ENCODE measurements at places on chromosomes 7 and 10.

DNA sequence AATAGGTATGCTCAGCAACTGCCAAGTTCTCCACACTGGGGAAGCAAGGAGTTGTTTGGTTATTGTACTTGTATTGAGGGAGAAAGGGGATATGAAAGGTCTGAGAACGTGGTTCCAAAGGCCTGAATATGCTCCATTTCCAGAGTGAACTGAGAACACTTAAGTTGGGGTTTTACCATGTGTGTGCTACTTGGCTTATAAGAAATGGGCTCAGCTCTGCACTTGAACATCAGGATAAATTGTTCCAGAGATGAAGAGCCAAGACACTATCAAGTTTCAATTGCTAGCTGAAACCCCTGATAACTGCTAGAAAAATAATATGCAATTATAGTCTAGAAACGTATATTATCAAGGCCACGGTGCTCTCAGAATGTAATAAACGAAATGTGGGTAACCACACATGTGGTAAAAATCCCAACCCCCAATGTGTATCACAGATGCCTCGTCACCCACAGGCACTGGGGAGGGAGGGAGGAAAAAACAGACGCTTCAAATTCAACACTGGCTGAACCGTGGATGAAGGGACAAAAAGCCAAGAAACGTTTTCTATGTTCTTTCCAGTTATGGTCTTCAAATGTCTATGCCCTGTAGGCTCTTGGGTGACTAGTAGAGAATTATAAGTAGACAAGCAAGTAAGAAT lies 16.3 kb downstream of the ELMO1 start:
- no peak for DNase-seq

DNA sequence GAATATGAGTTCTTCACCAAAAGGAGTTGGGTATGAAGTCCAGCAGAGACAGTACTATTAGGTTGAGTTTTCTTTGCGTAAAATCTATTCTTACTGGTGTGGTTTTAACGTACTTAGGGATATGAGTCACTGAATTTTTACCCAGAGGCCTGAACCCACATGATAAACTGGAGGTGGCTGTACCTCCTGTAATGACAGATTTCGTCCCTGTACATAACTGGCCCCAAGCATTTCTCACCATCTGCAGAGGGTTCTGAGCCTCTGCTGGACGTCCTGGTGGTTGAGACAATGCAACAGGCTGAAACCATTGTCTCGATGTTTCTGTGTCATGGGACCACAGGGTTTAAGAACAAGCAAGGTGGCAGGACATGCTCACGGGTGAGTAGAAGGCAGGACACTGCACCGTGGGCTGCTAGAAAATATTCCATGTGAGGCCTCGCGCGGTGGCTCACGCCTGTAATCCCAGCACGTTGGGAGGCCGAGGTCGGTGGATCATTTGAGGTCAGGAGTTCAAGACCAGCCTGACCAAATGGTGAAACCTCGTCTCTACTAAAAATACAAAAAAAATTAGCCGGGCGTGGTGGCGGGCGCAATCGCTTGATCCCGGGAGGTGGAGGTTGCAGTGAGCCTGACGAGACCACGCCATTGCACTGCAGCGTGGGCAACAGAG lies 233.9 kb downstream of the DNAJB6 start:
- peak; percentile 33 for DNase-seq

GRCh38 chr7:4748231-4748681 lies 27.2 kb upstream of the AP5Z1 start:
- no peak for DNase-seq

GRCh38 chr7:133602291-133602690 lies 349.4 kb downstream of the EXOC4 start:
- no peak for DNase-seq

DNA sequence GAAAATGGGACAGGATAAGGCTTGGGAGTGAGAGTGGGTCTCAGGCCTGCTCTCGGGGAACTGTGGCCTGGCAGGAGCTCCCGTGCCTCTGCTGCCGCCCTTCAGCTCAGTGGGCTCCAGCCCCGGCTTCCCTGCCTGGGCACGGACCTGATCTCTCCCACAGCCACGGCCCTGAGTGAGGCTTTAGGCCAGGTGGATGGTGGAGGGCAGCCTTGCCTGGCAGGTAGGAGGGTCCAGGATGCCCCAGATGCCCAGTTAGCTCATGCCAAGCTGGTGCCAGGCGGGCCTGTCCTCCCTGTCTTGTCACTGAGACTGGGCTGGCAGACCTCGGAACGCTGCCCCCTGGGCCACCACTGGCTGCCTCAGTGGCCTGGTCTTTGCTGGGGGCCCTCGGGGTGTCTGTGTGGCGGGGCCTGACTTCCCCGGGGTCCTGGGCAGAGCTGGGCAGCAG lies 116.6 kb downstream of the INPP5A start:
- DNase-seq = no peak

GRCh38 chr10:115141254-115141653 lies 48.1 kb downstream of the ATRNL1 start:
- no peak for DNase-seq

DNA sequence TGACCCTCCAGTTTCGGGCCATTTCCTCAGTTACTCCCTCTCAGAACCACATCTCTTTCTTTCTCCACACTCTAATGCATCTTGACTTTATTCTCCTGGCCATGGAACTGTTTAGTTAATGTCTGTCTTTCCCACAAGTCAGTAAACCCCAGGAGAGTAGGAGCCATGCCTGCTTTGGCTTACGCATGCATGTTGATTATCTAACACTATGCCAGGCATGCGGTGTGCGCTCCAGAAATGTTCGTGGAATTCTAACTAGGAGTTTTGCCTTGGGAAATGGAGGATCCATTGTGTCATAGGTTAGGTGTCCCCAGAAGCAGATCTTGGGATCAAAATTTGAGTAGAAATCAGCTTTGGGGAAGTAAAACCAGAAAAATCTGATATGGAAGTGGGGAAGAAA lies 308.9 kb downstream of the GRID1 start:
- no peak for DNase-seq

DNA sequence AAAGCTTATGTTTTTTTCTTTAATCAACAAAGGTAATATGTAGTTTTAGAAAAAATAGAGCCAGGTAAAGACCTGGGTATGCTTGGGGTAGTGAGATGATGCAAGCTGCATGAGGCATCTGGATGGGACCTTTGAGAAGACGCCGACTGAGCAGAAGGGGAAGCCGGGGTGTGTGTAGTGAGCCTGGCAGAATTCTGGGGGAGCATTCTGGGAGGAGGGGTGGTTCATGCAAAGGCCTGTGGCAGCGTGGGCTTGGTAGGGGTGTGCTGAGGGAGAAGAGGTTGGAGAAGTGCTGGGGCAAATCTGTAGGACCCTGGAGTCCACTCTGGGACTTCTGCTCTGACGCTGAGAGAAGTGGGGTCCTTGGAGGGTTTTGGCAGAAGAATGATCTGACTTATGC lies 33.9 kb upstream of the SHH start:
- peak; percentile 34 for DNase-seq

DNA sequence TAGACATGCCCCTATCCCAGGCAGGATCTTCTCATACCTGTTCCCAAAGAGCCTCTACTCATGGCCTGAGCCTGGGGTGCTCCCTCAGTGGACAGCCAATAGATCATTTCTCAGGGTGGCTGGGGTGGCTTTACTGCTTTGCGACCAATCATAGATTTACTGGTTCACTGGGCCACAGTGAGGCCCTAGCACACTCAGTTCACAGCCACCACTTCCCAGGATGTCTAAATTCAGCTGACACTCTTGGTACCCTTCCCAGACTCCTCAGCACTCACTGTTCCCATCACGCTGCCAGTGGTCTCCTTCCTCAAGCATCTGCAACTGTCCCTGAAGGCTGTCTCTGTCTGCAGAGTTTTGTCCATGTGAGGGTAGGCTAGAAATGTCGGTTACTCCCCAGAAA lies 50.6 kb downstream of the ARHGAP22 start:
- DNase-seq = no peak

DNA sequence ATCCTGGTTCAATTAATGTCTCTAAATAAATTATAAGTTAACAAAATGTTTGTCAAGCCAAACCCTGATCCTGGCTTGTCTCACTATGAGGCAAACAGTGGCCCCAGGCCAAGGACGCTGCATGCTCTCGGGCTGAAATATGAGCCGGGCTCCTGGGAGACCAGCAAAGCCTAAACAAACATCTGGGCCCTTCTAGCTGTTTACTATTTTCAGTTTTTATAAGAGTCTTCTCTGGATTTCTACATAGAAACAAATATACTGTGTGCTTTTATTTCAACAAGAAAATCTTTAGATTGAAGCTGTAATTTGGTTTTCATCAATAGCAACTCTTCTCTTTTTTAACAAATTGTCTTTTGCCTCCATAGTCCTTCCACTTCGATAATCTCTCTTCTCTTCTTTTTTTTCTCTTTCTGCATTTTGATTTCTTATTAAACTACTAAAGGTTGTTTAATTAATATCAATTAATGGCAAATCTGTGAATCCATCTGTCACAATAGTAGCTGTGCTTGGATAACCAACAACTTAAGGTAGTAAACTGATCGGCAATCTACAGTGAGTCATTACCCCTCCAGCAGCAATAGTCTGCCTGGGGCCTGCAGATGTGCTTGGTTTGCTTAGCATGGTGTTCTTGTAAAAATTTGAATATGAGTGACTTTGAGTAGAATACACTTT lies 83.3 kb upstream of the DNAJC1 start:
- peak; percentile 90 for DNase-seq

- no peak for DNase-seq
These were observed 320.4 kb downstream of the KCNMA1 start for GRCh38 chr10:77317221-77317620.

- DNase-seq = no peak
These were observed 60.7 kb downstream of the R3HCC1L start for GRCh38 chr10:98195120-98195519.

DNA sequence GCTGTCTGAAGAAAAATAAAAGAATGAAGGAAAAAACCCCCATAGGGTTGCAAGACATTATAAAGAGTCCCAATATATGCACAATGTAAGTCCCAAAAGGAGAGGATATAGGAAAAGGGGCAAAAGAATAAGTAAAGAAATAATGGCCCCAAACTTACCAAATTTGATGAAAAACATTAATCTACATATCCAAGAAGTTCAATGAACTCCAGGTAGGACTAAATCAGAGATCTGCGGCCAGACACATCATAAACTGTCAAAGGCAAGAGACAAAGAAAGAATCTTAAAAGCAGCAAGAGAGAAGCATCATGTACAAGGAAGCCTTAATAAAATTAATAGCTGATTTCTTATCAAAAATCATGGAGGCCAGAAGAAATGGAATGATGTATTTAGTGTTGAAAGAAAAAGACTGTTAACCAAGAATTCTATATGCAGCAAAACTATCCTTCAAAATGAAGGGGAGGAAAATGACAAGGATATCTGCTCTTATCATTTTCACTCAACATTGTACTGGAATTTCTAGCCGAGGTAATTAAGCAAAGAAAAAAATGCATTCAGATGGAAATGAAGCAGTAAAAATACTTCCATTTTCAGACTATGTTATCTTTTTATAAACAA lies 95.7 kb upstream of the GLI3 start:
- no peak for DNase-seq

- no peak for DNase-seq
These were observed 70.4 kb downstream of the HERPUD2 start for GRCh38 chr7:35624299-35625186.

DNA sequence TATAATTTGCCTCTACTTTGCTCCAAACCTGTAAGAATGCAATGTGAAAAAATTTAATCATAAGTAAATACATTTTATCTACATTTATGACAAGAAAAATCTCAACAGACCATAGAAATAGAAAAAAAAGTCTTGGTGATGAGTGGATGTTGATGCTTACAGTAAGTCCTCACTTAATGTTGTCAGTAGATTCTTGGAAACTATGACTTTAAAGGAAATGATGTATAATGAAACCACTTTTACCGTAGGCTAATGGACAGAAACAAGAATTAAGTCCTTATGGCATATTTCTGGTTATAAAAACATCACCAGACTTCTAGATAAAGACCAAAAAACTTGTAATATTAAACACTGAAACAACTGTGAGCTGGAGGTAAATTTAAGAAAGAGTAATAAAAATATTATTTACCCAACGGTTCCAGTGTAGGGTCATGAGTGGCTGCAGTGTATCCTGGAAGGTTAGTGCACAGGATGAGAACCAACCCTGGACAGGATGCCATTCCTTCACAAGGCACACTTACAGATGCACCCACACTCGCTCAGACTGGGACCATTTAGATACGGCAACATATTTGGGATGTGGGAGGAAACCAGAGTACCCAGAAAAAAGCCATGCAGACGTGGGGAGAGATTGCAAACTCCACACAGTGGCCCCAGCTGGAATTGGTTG lies 76.3 kb downstream of the GLCCI1 start:
- DNase-seq = no peak

- DNase-seq = peak; percentile 84
These were observed 149.6 kb downstream of the C10orf105 start for GRCh38 chr10:71569775-71570588.

- no peak for DNase-seq
These were observed 49.5 kb upstream of the ZPBP start for GRCh38 chr7:50142425-50143017.

GRCh38 chr7:21763818-21764217 lies 181.9 kb downstream of the CDCA7L start:
- no peak for DNase-seq

GRCh38 chr10:58373442-58373827 lies 11.8 kb upstream of the TFAM start:
- no peak for DNase-seq

- DNase-seq = no peak
These were observed 92.4 kb downstream of the LRRN3 start for GRCh38 chr7:111183321-111183720.

- DNase-seq = no peak
These were observed 13.6 kb downstream of the POR start for GRCh38 chr7:75928568-75928914.

- DNase-seq = peak; percentile 70
These were observed at the start of gene HTR7 for GRCh38 chr10:90857635-90858460. TSS of gene HTR7 (minus strand) at chr10:90858039. CDS start at chr10:90857671, 368 bp downstream.

DNA sequence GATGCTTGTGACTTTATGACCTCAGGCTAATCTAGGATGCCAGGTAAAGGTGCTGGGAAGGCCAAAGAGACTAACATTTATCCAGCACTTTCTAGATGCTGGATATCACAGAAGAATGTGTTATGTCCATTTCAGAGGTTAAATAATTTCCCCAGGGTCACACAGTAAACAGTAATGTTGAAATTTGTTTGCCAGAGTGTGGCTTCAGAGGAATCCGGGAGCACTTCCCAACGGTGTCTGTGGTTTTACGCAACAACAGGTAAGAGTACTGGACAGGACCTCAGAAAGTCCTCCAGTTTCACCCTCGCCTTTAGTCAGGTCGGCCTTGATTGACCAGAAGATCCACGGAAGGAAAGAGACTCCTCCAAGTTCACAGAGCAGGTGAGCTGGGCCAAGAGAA lies 1.7 kb downstream of the SHTN1 start:
- no peak for DNase-seq
